ENCODE measurements at places on chromosomes 3 and 15.

DNA sequence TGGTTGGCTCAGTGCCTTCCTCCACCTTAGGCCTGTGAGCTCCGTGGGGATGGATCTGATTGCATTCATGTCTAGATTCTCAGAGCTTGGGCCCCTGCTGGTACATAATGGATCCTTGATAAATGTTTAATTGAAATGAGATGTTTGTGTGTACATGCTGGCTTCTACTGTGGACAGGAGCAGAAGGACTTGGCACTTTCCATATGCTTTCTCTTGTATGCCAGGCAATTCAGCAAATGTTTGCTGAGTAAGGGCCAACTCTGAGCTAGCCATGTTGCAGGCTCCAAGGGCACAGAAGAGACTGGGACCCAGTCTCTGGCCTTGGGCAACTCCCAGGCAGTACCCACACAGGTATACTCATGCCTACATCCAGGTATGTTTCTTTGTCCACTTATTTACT, 67.0 kb downstream of the RAB11A start:
- no peak for DNase-seq

DNA sequence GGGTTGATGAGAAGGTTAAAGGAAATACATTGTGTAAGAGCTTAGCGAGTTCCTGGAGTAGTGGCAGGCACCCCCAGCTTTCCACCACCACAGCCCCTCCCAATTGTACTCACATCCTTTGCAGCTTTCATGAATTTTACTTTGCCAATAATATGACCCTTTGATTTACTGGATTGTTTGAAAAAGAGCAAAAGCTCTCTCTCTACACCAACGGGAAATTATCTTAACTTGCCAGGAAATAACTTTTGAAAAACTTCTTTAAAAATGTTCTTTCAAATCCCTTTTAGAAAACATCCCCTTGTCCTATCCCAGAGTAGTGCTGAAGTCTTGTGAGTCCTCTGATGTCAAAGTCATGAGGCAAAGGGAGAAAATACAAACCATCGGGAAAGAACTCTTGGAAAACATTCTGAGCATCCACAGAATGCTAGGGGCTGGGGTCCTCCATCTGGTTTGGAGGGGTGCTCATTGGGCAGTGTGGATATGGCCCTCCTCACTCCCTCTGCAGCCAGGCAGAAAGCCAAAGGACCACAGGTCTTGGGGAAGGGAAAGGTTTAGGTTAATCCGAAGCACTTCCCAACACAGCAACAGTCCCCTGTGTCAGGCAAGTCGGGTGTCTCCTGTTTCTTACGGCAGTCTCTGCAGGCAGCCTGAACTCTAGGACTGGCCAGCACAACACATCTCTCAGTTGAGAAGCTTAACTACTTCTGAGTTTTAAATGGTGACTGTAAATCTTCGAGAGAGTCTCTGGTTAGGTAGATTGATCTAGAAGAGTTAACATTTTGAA, 36.5 kb downstream of the BOC start:
- no peak for DNase-seq

- no peak for DNase-seq
These were observed 18.5 kb downstream of the RYK start for GRCh38 chr3:134232151-134232550.

DNA sequence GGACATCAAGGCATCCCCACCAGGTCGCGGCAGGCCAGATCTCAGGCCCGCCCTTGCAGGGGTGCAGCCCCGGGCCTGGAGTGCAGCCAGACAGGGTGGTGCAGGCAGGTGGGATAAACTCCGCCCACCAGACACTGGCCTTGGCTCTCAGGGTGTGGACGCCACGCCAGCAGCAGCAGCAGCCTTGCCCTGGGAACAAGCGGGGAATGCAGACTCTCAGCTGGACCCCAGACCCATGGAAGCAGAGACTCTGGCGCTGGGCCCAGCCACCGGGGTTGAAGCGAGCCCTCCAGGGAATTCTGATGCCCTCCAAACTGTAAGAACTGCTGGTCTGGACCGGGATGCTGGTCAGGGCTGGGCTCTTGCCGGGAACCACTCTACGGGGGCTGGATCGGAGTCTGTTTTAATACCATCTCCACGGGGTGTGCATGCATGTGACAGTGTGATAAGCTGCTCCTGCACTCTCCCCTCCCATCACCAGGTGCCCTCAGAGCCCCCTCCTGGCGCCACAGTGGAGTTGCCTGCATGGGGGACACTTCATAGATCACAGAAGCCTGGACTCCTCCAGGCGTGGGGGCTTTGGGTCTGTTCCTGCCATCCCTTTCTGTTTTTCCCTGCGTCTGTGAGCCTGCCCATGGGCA, 142.7 kb downstream of the NSMCE3 start:
- no peak for DNase-seq

Measured in GM04504 (cell line).